Occipital lobe (tissue), 3 donors: ENCODE measurements at places on chromosomes 6 and 20. TPM values are rescaled to one million over a fixed set of nuclear protein-coding genes. Genes with fewer than 3 reads are reported as not detected.

SOX4 gene
- total RNA-seq: 370 TPM

ULBP2 gene
- 5.3 TPM for total RNA-seq

TREM1 gene
- not detected for total RNA-seq

- DNase-seq: no peak
These were observed 10.5 kb downstream of the KDM1B start for GRCh38 chr6:18165751-18166150.

STX7 gene
- total RNA-seq: 84.5 TPM

PI16 gene
- 0.78 TPM for total RNA-seq

DNA sequence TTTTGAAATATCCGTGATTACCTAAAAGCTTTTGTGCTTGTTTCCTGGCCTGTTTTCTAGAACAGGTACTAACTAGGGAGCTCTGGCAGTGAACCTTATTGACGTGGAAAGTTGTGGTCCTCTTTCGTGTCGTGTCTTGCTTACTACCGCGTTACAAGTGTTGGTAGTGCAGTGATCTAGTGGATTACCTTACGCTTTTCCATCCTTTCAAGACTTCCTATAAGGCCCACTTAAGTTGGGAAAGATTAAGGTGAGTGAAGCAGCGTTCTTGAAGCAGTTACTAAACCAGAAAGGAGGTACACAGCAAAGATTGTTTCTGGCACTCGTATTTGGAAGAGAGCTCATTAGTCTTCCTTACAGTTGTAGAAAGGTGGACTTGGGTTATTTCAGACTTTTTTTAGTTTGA lies 1.9 kb downstream of the PNRC1 start:
- no peak for DNase-seq
